RPMI7951 (cell line): ENCODE measurements at places on chromosomes 2 and 18. TPM values are rescaled to one million over a fixed set of nuclear protein-coding genes. Genes with fewer than 3 reads are reported as not detected.

DNA sequence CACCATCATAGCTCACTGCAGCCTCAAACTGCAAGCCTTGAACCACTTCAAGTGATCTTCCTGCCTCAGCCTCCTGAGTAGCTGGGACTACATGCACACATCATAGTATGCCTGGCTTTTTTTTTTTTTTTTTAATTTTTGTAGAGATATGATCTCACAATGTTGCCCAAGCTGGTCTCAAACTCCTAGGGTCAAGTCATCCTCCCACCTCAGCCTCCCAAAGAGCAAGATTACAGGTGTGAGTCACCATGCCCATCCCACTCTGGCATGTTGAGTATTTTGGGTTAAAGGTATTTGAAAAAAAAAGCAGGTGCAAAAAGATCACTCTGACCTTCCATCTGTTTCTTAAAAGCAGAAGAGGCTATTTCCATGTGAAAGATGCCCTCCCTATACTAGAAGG is 86.4 kb upstream of the FZD7 start:
- DNase-seq = no peak

IKZF2 gene
- 3.8 and 4.1 TPM in 2 replicates for total RNA-seq

GRCh38 chr2:219182331-219183150 is 4.5 kb downstream of the RETREG2 start:
- no peak for DNase-seq

- DNase-seq = no peak
These were observed 746.9 kb upstream of the NRXN1 start for GRCh38 chr2:51778806-51779205.

DNA sequence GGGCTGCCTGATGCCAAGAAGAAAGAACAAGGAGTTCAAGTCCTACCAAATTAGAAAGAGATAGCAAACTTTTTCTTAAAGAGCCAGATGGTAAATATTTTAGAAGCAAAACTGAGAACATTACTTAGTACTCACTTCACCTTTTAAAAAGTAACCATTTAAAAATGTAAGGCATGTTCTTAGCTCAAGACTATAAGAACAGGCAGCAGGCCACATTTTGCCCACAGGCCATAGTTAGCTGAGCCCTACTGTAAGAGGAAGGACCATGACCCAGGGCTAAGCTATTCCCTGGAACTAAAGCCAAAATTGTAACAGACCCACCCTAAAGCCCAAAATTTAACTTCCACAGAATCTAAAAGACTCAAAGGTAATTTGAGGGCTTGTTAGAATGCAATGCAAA is 31.3 kb downstream of the USP40 start:
- DNase-seq = no peak

GRCh38 chr2:240596080-240596460 is 9.5 kb downstream of the CAPN10 start:
- DNase-seq = no peak

DNA sequence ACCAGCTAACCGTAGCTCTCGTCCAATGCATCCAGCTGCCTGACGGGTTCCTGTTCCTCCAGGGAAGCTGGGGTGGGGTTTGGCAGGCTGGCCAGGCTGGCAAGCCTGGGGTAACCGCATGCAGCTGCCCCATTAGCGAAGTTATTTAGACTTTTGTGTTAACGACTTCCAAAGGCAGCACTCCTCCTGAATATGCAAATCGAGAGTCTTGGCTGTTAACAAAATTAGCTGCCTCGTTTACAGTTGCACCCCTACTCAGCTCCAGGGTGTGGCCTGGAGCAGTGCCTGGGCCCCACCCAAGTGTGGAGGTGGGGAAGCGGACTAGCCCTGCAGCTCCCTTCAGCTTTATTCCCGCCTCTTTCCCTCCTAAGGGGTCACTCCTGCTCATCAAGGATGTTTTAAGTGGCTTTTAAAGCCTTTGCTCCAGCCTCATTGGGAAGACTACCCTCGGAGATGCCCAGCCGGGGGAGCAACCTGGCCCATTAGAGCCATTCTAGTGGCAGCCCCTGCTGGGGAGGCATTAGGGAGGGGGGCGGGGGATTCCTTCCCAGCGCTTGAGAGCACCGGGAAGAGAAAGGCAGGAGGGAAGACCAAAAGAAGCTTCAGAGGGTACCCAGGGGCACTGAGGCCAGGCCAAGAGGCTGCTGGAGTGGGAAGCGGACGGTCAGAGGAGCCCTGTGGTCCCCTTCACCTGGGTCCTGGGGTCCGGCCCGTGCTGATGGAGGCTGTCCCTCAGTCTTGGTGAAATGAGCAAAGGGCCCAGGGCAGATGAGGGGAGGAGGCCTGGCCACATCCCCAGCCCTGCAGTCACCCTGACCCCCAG is 204.1 kb downstream of the CELF4 start:
- no peak for DNase-seq

DNA sequence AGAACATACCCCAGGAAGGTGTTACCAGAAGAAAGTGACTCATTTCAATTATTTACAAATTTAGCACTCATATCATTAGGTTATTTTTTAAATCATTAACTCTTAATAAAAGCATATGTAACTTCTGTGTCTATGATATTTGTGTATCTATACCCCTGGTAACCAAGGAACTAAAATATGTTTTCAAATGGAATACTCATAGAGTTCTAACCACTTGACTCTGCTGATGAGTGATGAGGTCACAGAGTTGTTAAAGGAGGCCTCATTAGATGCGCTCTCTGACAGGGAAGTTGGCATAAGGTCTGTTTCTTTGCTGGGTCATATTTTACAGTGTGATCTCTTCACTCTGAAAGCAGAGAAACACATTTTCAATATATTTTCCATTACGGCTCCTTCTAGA is 73.4 kb downstream of the CCDC150 start:
- no peak for DNase-seq

GRCh38 chr2:55309446-55309845 is 40.4 kb upstream of the MTIF2 start:
- peak; percentile 56 for DNase-seq

DNA sequence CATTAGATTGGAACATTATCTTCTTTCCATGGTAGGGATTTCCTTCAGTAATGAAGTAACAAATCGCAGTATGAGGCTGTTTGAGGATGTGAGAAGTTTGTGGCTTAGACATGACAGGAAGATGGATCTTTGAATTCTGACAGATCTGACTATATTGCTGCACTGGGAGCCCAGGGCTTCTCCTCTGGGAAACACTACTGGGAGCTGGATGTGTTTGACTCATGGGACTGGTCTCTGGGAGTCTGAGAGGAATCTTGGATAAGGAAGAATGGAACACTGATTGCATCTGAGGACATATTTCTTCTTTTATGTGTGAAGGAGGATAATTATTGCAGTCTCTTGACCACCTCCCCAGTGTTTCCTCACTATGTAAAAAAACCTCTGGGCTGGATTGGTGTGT is 77.2 kb upstream of the ST6GAL2 start:
- peak; percentile 91 for DNase-seq

MC2R gene
- not detected in 2 replicates for total RNA-seq

DNA sequence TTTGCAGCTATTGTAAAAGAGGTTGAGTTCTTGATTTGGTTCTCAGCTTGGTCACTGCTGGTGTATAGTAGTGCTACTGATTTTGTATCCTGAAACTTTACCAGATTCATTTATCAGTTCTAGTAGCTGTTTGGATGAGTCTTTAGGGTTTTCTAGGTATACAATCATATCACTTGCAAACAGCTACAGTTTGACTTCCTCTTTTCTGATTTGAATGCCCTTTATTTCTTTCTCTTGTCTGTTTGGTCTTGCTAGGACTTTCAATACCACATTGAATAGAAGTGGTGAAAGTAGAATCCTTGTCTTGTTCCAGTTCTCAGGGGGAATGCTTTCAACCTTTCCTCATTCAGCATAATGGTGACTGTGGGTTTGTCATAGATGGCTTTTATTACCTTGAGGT is 210.5 kb upstream of the DPP10 start:
- DNase-seq = no peak

CTAGE1 gene
- total RNA-seq = 0.68 and 1.3 TPM in 2 replicates

DNA sequence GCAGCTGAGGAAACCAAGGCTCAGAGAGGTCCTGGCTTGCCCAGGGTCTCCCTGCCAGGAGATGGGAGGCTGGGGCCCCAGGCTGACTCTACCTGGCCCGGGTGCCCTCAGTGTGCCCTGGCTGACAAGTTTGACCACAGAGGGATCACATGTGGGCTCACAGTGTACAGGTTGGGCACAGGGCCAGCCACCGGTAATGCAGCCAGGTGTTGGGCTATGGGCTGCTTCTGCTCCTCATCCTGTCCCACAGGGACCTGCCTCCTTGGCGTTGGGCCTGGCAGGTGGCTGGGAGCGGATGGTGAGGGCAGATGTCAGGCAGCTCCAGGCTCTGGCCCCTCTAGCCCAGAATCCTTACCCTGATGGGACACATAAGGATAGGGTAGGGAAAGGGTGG is 250.5 kb downstream of the LOXHD1 start:
- DNase-seq = no peak

DNA sequence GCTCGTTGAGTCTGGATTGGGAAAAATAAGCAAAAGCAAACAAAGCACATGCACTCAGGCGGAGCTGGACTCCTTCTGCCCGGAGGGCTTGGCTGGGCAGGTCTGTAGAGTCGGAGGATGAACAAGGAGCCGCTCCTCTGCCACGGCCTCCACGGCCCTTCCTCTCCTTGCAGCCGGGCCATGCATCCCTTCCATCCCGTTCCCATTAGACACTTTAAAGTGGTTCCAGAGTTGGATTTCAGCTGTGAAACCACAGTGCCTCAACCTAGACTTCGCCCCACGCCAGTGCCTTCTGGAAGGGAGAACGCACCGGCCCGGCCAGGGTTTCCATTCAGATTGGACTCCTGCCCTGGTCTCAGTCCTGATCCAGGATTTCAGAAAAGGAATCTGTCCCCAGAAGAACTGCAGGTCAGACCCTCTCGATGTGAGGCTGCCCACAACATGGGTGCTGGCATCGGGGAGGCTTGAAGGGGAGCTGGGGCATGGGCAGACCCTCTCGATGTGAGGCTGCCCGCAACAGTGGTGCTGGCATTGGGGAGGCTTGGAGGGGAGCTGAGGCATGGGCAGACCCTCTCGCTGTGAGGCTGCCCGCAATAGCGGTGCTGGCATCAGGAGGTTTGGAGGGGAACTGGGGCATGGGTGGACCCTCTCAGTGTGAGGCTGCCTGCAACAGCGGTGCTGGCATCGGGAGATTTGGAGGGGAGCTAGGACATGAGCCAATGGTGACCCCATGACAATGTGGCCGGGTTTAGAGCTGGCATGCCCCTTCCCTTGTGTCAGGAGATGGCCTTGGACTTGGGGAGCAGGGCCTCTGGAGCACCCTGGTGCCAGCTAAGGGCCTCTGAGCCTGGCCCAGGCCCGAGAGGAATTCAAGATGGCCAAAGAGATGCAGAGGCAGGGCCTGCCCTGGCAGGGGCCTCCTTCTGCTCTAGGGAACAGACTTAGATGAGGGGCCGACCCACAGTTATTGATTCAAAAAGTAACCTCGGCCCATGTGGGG is 304.5 kb downstream of the NDUFA10 start:
- DNase-seq = peak; percentile 38

DNA sequence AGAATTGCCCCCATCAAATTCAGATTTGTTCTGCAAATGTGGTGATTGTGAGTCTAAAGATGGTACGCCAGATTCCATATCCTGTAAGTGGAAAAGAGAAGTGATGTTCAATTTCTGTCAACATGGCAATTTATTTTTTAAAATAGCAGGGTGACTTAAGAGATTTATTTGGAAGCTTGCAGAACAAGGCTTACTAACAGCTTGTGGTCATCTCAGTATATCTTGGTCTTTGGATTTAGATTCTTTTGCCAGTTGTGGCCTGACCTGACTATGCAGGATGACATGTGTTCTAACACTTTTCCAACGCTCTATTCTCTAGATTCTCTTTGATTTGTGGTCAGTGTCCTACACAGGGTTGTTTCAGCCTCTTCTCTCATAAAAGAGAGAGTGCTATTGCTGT is 74.4 kb downstream of the MAP3K20 start:
- DNase-seq = peak; percentile 64

DNA sequence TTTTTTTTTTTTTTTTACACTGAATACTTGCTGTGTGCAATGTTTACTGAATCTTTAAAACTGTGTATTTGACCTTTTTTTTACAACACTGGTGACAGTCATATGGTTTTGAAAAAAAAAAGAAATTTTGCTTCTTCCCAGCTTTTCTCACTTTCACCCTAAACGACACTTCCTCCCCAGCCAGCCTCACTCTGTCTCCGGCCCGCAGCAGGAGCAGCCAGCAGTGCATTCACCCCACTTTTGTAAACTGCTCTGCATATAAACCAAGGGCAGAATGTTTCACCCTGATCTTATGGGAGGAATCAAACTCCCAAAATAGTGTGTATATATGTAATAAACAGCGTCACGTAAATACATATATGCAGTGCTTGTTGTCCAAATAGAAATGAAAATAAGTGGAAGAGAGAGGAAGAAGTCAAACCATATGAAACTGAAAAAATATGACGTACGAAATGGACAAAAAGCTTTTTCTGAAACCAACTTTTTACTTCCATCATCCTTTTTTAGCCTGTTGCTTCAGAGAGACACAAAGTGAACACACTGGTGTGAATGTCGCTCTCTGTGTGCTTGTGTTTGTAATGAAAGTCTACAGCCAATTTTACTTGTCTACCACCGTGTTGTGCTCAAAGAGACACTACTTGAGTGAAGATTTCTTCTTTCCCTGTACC is 54.2 kb downstream of the ZCCHC2 start:
- no peak for DNase-seq

DNA sequence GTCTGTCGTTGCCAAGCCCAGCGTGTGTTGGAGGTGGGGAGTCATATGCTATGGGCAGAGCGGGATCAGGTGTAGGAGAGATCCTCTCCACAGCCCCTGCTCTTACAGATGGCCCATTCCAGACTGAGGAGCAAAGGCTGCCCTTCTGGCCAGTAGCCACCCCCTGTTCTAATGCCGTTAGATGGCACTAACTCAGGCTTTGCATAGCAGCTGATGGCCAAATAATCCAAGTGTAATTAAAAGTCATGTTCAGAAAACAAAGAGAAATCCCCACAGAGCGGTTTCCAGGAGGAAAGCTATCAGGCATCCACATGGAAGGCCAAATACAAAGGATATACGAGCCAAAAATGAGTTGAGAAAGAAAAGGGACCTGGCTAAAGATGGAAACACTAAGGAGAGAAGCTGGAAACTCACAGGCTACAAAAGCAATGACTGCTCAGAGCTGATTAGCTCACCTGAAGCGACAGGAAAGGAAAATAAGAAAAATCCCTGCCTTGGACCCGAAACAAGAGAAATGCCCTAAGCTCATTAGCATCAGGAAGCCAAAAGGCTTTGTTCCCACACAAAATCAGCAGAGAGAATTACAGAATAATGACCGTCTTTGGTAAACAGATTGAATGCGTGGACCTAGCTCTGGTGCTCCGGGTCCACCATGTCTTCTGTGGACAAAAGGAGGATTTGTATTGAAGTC is 1002.4 kb upstream of the KLHL29 start:
- DNase-seq = no peak

WNT6 gene
- total RNA-seq = 3.4 and 4.2 TPM in 2 replicates
